ENCODE measurements at places on chromosomes 3 and 15.

DNA sequence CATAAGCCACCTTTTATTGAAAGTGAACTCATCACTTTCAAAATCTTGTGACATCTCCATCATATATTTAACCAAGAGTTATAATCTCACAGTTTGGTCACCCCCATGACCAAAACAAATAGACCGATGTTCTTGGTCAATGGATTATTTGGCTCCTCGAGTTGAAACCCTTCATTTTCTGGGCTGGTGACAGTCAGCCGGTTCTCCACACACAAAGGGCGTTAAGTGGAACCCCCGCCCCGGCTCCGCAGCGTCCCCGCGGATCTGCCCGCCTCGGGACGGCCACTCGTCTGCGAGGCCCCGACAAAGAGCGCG is 772 bp downstream of the TSPAN3 start:
- no peak for DNase-seq

- DNase-seq: no peak
Measured at GRCh38 chr3:140292170-140292569, 357.2 kb downstream of the CLSTN2 start.

GRCh38 chr15:35129361-35129760 is 44.3 kb upstream of the NANOGP8 start:
- no peak for DNase-seq

- no peak for DNase-seq
Measured at GRCh38 chr3:168714609-168715240, 619.0 kb upstream of the GOLIM4 start.

- peak; percentile 33 for DNase-seq
Measured at GRCh38 chr3:136305879-136306278, 55.7 kb downstream of the PCCB start.

DNA sequence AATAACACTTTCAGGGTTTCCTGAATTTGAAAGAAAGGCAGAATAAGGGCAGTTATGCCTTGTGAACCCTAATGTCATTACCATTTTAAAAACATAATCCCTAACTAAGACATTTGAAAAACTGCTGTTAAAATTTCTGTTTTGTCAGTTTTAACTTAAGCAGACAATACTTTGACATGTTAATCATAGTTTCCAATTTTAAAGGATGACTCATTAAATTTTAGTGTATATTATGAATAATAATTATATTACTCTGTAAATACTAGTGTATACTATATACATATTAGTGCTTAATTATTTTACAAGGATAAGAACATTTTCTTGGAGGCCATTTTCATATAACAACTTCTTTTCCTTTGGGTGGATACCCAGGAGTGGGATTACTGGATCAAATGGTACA is 553.1 kb upstream of the BCHE start:
- DNase-seq: no peak

DNA sequence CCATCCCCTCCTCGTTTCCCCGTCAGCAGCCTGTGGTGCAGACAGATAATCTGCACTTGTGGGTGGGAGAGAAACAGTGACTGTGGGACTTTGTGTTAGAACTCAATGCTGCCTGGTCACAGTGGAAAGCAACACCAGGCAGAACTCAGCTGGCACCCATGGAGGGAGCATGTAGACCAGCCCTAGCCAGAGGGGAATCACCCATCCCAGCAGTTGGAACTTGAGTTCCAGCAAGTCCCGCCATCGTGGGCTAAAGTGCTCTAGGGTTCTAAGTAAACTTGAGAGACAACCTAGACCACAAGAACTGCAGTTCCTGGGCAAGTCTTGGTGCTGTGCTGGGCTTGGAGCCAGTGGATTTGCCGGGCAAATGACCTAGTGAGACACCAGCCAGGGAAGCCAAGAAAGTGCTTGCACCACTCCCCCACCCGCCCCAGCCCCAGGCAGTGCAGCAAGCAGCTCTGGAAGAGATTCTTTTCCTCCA is 24.4 kb downstream of the ISG20 start:
- DNase-seq: no peak
